Bone marrow (tissue), 2 donors: ENCODE measurements at places on chromosomes 1 and 21.

GRCh38 chr1:74455390-74455789, 57.0 kb downstream of the LRRC53 start:
- DNase-seq: no peak

- no peak for DNase-seq
These were observed 29.5 kb downstream of the DMAP1 start for GRCh38 chr1:44242746-44243145.

DNA sequence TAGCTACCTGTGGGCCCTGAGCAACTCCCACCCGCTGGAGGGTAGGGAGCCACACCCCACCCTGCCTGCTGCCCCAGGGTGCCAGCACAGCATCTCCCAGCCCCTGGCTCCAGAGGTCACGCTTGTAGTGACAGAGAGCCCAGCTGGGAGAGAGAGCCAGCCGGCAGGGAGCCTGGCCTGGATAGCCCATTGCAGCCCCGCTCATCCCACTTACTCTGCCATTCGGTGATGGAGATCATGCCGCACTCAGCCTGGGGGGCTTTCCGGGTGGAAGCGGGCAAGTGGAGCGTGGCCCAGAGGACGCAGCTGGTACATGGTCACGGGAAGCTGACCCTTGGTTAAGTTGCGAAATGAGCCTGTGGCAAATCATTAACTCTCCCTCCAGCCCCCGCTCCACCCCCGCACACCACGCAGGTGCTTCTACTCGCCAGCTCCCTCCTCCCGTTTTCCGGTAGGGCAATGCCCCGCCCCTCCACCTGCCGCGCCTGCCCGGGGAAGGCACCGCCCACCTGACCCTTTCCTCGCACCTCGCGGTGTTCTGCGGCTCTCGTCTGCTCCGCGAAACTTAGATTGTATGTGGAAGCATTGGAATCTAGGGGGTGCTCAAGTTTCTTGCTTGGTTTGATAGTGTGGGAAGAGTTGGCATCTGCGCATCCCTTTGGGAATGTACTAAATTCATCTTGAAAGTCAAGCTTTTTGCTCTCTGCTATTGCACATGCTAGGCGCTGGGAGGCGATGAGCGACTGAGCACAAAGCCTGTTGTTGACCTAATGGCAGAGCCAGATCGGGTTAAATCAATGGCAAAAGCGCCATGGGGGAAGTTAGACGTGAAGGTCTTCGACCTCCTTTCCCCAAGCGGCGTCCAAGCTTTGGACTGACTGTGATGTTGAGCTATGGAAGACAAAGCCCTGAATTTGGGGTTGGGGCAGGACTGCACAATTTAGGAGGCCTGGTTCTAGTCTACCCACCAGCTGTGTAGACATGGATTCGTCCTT, at the start of gene GOLT1A:
GOLT1A (minus strand) TSS at position 321 of the 995 bp plus-strand sequence; CDS start at position 239, 82 bp downstream.
- no peak for DNase-seq

- DNase-seq: no peak
These were observed 497.4 kb downstream of the DISC1 start for GRCh38 chr1:232123775-232124659.

DNA sequence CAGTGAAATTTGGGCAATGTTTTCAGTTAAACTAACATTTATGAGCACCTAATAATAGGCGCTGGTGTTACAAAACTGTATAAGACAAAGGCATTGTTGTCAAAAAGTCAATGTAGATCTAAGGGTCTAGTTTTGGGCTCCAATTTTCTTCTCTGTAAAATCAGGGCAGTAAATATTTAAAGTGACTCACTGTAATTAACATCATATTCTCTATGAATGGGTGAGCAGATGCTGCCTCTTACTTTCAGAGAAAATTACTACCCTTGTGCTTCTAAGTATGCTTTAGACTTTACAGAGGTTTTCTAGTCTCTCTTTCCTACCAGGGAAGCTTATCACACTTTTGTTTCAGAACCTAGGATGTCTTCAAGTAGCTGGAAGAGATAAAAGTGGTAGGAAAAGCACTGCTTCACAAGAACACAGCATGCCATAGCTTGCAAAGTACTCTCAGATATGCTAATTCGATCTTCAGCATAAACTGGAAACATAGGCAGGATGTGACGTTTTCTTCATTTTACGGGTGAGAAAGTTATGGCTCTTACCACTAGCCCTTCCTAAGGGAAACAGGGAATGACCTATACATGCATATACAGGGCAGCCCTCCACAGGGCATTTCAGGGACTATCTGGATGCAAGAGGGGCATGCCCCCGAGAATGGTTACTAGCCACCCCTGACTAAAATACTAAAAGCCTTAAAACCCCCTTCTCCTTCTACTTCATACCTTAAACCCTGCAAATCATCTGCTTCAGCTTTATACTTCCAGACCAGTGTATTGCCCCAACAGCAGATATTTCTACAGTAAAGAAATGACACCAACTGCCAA, 2.6 kb downstream of the C1orf116 start:
- no peak for DNase-seq

DNA sequence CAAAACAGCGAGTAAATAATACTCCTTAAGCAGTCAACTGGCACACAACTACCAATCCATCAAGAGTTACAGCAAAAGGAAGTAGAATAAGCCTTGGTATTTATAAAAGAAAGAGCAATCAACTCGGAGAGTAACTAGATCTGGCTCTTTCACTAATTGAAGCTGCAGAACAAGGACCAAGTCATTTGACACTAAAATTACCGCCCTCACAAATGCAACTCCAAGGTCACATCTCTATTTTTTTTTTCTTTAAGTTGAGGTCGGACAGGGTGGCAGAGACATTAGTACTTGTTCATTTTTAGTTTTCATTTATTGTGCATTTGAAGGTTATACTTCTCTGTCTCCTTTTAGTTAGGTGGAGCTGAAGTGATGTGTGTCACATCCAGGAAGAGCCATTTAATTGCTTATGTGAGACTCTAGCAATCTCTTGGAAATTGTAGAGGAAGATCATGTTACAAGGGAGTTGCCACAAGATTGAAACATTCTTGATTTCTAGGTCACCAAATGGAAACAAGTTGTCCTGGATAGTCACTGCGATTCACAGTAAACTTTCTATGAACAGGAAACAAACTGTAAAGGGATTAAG, 138.1 kb upstream of the ADAMTS5 start:
- DNase-seq: no peak

- no peak for DNase-seq
These were observed 39.7 kb upstream of the SLC2A1 start for GRCh38 chr1:42998386-42998785.

- DNase-seq: peak; percentile 73
These were observed 55.3 kb downstream of the NME7 start for GRCh38 chr1:169312084-169312954.

DNA sequence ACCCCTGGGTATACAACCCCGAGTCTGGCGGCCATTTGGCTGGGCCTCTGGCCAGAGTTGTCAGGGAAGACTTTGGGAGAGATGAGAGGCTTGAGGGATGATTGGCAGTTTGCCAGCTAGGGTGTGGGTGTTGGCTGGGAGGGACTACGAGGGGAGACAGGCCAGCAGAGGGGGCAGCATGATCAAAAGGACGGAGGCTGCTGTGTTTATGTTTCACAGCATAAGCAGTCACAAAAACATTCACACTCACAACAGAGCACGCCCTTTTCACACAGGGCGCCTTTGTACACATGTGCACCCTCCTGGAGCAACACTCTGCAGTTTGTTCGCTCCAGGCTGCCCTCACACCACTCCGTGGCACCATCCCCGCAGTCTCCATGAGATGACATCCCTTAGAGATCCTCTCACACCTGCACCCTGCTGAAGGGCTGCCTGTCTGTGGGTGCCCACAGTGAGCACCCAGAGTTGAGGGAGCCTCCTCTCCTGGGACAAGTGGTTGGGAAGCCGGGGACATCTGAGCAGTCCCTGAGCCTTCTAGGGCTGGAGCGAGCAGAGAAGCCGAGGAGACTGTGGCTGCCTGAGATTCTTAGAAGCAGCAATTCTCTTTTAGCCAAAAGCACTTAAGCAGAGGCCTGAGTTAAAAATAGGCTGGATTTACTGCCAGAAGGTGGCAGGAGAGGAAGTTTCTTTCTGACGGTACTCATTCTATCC, 15.4 kb downstream of the EFNA3 start:
- DNase-seq: peak; percentile 45

DNA sequence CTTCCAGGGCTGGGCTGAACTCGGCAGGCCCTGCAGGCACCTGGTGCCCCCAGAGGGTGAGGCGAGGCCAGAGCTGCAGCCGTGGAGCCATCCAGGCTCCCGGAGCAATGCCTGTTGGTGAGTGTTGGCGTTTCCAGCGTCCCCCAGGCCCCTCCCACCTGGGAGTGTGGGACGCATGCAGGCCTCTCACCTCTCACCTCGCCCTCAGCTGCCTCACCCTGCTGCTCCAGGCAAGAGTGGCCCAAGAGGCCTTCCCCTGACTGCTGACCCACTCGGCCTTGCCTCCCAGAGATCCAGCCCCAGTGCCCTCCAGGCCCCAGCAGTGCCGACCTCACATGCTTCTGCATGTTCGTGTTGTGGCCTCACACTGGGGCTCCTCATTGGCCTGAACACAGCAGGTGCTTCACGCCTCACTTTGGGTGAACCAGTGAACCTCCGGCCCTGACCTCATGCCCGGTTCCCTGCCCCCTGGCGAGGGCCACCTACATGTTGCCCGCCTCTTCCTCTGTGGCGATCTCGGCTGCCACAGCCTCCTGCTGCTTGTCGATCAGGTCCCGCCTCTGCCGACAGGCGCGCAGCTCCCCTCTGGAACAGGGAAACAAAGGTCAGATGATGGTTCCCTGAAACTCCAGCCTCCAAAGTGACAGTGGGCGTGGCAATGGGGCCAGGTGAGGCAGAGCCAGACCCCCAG, 17.0 kb downstream of the CFAP74 start:
- DNase-seq: no peak

GRCh38 chr1:170063109-170063826, 11.2 kb downstream of the KIFAP3 start:
- DNase-seq: no peak

GRCh38 chr1:92797961-92798360, 13.1 kb upstream of the EVI5 start:
- DNase-seq: no peak

- DNase-seq: no peak
These were observed 164.9 kb downstream of the RERE start for GRCh38 chr1:8652467-8653046.

DNA sequence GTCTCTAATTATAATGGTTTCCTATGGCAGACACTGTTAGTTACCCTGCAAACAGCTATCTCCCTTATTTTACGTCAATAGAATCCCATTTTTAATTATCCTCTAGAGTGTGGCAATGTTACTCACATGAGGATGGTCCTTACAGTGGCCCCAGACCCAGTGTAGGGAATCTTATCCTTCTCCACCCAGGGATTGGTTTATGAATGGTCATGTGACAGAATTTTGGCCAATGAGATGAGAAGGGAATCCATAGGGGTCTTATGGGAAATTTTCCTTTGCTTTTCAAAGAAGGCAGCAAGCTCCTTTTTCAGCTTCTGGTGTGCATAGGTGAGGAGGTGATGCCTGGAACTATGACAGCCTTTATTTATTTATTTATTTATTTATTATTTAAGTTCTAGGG, 59.0 kb upstream of the HUNK start:
- no peak for DNase-seq

GRCh38 chr1:63326473-63327380, 4.4 kb downstream of the FOXD3 start:
- DNase-seq: no peak

DNA sequence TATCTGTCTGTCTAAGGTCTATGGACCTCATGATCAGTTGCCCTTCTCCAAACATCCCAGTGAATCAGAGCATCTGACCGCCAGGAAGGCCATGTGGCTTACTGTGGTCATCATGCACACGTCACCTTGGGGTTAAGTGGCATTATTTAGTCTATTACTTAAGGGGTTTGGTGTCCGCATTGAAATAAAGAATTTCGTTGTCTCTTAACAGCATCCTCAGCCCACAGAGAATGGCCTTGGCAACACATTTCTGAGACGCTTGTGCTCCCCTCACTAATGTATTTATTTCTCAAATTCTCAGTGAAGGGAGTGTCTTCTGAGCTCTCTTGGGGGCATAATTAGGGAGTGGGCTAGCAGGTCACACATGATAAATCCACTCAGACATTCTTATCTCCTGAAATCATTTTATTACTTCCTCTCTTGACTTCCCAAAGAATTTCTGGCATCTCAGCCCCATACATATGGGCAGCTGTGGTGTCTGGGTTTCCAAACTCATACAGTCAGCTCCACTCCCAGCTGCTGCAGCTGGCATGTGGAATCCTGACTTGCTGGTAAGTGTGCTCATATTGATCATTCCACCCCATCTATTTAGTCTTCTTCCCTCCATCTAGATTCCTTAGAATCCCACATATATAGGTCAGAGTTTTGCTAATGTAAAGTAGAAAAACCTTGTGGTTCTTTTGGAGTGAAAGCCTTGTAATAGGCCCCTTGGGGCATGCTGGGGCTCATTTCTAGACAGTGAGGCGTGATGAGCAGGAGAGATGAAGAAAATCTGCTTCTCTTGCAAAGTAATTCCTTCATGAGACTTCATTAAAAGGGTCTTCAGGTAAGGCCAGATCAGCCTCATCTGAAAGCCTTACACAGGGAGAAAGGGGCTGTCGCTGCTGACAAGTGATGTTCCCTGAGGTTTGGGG, 110.5 kb downstream of the HHAT start:
- DNase-seq: no peak

DNA sequence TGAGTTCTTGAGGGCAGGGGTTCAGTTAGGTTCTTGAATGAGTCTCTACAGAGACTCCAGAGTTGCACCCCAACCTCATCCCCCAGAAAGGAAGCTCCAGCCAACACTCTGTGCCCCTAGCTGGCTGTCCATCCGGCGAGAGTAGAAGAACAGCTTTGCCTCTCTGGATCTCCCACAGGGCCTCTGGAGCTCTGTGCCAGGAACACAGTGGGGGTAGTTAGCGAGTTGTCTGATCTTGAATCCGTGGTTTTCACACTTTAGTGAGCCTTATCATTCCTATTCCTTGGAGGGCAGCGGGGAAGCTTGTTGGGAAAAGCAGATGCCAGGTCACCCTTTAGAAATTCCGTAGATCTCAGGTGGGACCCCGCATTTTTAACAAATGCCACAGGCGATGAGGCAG, 45.0 kb downstream of the STUM start:
- DNase-seq: no peak

DNA sequence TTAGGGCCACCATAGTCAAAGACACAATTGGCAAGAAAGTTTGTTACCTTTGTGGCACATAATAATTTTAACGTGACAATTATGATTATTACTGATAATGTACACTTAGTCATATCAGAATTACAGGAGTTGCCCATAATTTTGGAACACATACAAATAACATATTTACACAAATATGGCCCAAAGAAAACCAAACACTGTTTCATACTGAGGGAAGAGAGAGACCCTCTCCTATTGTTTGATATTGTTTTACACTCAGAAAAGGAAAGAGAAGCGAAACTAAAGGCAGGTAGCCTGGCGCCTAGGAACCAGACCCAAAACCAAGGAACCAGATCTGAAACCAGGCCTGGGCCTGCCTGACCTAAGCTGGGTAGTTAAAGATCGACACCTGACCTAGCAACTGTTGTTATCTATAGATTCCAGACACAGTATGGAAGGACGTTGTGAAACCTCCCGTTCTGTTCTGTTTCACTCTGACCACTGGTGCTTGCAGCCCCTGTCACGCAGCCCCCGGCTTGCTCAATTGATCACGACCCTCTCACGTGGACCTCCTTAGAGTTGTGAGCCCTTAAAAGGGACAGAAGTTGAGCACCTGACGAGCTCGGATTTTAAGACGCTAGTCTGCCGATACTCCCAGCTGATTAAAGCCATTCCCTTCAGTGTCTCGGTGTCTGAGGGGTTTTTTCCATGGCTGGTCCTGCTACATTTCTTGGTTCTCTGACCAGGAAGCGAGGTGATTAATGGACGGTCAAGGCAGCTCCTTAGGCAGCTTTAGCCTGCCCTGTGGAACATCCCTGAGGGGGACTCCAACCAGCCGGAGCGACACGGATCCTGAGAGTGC, 27.9 kb downstream of the C1orf115 start:
- no peak for DNase-seq
